ENCODE measurements at places on chromosomes 2 and 18.

DNA sequence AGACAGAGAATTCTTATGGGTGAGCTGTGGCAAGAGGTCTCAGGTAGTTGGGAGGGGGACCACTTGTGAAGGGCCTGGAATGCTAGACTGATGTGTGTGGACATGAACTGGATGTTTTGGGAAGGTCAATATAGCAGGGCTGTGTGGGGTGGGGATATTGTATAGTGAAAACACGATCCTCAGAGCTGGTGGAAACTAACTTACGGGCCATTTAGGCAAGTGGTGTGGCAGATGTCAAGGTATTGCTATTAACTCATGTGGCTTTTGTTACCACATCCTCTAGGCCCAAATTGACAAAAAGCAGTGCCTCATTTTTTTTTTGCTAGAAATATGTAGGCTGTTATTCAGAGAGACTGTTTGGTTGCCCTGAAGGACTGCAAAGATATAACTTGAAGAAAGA, 8.0 kb upstream of the GALNT1 start:
- DNase-seq, result no peak

- no peak for DNase-seq
Observed at GRCh38 chr2:236717120-236717519, 147.5 kb downstream of the ACKR3 start.

- DNase-seq, result no peak
Observed at GRCh38 chr2:218732761-218733158, 22.1 kb downstream of the TTLL4 start.

DNA sequence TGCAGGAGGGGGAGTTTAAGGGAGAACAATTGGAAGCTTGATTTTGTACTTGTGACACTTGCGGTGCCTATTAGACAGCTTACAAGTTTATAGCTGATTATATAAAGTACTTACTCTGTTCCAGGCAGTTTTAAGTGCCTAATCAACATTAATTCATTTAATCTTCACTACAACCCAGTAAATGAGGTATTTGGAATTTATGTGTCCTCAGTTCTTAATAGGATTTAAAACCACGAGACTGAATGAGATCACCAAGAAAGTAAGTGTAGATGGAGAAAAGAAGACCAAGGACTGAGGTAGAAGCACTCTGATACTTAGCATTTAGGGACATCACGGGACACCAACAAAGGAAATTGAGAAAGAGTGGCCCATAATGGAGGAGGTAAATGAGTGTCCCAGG, 49.8 kb downstream of the ZC3H15 start:
- no peak for DNase-seq

GRCh38 chr2:16335947-16336346, 329.7 kb downstream of the CYRIA start:
- DNase-seq, result no peak

GRCh38 chr2:149027590-149028250, 10.8 kb upstream of the LYPD6B start:
- no peak for DNase-seq

GRCh38 chr2:199160677-199161465, 296.9 kb downstream of the SATB2 start:
- no peak for DNase-seq

DNA sequence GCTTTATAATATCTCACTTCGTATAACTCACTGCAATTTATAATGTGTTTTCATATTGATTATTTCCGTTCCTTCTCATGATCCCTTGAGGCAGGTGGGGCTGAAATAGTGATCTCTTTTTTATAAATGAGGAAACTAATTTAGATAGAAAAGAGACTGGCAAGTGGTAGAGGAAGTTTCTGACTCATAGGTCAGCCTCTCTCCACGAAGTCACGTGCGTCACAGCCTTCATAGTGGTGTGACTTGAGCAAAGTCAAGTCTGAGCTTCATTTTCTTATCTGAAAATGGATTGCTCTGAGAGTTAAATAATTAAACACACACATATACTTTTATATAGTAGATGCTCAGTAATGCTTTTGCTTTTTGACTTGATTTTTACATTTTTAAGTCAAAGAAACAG, 19.9 kb downstream of the ABCG5 start:
- peak; percentile 5 for DNase-seq

DNA sequence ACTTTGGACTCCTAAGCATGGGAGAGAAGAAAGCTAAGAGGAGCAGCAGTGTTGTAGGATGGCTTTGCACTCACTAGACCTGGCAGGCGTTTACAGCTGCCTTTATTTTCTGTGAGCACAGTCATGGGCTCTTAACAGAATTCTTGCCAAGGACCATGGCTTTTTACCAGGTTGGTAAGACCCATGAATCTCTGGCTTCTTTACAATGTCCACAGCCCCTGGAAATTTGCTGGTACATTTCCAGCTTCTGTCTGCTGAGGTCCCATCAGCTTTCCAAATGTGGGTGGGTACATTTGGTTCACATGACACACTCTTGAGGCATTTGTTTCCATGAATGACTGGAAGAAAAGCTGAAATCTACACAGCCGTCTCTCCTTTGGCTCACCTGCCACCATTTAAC, 162.7 kb downstream of the PPP1R1C start:
- no peak for DNase-seq

GRCh38 chr18:76963936-76964335, 141.6 kb downstream of the ZNF236 start:
- DNase-seq, result no peak

GRCh38 chr2:220682616-220683015, 889.5 kb downstream of the EPHA4 start:
- no peak for DNase-seq

- DNase-seq, result no peak
Observed at GRCh38 chr18:74980669-74981068, 228.3 kb downstream of the PTGR3 start.

- DNase-seq, result no peak
Observed at GRCh38 chr2:149601141-149601796, 13.7 kb upstream of the MMADHC start.

DNA sequence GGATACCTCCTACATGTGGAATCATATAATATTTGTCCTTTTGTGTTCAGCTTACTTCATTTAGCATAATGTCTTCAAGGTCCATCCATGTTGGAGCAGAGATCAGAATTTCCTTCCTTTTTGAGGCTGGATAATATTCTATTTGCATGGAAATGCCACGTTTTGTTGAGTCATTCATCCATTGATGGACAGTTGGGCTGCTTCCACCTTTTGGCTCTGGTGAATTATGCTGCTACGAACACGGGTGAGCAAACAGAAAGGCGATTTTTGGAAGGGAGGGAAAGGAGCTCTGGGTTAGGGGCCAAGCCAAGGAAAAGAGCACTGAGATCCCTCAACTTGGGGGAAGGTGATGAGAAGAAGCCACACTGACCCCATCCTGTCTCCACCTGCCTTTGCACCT, 260.5 kb downstream of the TNS1 start:
- no peak for DNase-seq

DNA sequence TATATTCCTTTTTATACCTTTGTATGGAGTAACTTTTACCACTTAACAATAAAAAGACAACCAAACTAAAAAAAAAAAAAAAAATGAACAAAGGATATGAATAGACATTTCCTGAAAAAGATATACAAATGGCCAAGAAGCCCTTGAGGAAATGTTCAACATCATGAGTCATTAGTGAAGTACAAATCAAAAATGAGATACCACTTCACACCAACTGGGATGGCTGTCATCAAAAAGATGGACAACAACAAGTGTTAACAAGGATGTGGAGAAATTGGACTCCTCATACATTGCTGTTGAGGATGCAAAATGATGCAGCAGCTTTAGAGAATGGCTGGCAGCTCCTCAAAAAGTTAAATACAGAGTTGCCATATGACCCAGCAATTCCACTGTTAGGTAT, 22.6 kb upstream of the SCYGR2 start:
- no peak for DNase-seq

DNA sequence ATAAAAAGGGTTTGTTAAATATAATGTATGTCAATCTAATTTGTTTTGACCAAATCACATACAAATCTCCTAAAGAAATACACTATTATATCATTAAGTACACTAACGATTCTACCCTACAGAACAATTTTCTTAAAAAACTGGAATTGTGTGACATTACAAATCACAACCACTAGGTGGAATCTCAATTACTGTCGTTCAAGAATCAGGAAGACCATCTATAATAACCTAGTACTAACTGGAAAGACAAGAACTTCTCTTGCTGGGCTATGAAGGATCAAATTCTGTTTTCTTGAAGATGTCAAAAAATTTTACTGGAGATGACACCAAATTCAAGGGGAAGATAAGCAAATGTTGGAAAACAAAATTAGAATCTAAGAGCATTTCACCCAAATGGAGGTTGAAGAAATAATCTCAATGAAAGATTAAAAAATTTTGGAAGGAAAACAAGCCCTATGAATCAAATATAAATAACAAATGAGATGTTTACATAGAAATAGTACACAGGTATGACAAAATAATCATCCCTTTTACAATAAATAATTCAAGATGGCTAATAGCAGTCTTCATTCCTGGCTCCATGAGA, 110.9 kb downstream of the STK39 start:
- DNase-seq, result no peak

- DNase-seq, result peak; percentile 61
Observed at GRCh38 chr2:68745006-68745405, 10.4 kb downstream of the ARHGAP25 start.

DNA sequence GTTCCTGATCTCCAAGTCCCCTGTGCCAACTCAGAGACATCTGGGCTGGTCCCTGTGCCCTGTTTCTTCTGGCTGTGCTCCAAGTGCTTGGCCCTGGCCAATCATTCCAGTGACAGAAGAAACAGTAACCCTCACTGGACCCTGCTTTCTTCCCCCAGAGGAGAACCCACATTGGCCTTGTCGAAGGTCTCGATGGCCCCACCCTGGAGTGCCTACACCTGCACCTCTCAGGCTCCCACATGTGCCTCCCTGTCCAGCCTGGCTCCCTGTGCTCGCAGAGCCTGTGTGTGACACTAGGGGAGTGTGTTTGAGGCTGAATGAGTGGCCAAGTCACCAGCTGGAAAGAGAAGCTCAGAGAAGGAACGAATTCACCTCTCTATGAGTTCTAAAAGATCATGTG, 5.9 kb upstream of the MAL start:
- no peak for DNase-seq

- no peak for DNase-seq
Observed at GRCh38 chr18:56333839-56334238, 304.6 kb downstream of the TXNL1 start.

DNA sequence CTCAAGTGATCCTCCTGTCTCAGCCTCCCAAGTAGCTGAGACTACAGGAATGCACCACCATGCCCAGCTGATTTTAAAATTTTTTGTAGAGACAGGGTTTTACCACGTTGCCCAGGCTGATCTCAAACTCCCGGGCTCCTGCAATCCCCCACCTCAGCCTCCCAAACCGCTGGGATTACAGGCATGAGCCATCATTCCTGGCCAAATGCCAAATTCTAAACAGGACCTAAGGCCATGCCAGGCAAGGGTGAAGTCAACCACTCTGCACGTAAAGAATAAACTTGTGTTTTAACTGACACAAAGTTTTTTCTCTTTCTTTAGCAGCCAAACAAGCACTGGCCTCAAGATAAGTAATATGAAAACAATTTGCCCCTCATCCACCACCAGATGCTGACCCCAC, 37.4 kb upstream of the SATB2 start:
- DNase-seq, result no peak

DNA sequence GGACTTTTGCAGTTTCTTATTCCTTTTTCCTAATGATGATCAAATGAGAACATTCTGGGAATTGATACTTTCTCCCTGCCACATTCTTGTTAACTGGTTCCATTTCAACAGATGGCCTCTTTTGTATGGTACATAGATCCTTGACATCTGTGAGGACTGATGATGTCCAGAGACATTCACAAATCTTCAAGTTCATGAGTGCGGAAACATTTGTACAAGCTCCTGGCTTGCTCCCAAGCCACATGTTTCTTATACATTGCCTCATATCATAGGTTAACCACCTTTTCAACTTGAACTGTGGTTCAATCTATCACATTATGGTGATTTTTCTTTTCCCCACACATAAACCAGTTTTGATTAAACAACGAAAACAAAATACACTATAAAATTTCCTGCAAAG, 267.3 kb downstream of the CLIP4 start:
- DNase-seq, result no peak

DNA sequence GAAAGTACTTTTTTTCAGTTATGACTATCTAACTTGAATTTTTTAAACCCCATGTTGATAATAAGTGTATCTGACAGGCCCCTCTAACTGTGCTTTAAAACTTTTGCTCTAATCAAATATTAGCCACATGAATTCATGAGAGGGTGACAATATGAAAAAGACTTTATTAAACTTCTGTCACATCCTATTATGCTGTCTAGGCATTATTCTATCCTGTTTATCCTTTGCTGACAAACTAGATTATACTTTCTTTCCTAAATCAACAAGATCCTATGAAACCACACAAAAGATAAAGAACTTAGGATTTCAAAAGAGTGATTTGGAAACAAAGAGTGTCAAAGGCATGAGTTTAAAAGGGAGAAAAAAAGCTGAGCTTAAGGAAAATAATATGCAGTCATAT, 57.8 kb downstream of the ST6GAL2 start:
- no peak for DNase-seq

GRCh38 chr18:31291688-31292087, 26.3 kb upstream of the DSG1 start:
- no peak for DNase-seq

DNA sequence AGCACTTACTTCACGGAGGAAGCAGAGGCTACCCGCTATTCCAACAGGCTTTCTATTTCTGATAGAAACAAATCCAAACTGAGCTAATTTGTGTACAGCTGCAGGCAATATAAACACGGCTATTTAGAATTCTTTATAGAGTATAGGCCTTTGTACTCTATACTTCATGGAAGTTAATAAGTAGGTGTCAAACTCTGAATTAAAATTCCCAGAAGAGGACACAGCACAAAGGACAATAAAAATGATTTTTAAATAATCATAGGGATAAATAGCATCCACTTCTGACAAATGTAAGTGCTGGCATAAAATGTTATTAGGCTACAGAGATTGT, 261.5 kb downstream of the AFF3 start:
- DNase-seq, result no peak

- no peak for DNase-seq
Observed at GRCh38 chr2:237035781-237036475, 49.8 kb upstream of the COPS8 start.

Measured in CD8-positive, alpha-beta T cell (primary cell).